ENCODE measurements at places on chromosomes 6 and 20. TPM values are rescaled to one million over a fixed set of nuclear protein-coding genes. Genes with fewer than 3 reads are reported as not detected.

DNA sequence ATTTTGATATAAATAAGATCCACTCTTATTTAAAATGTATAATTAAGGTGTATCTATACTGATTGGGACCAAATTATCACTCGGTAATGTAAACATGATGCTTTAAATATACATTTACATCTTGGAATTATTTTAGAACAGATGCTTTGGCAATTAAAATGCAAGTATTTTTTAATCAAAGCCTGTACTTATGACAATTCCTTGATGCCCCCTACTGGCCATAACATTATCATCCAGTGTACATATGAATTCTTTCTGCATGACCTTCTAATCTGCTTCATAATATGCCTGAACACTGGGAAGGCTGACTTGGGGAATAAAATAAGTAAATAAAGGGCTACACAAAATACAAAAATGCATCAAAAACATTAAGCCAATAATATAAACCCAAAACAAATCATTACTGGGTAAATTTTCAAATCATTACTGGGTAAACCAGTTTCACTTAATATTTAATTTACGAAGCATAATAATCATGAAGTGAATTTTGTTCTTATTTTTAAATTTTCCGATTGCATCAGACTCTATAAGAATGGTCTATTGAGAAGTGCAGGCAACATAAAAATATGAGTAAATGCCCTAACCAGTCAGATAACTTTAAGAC is 65.1 kb downstream of the CGA start:
- H3K27me3 ChIP-seq = no peaks in the 10 kb centered on the region
- H3K27ac ChIP-seq = no peak overlapping the region
- no peaks in the 10 kb centered on the region for H3K4me1 ChIP-seq

The KCNK17 gene
- 5.5 TPM for total RNA-seq

- H3K27ac ChIP-seq = no peak overlapping the region
- H3K36me3 ChIP-seq = no peaks in the 10 kb centered on the region
- H3K4me3 ChIP-seq = no peak overlapping the region
- no peaks in the 10 kb centered on the region for H3K27me3 ChIP-seq
Measured at GRCh38 chr20:23228912-23229311, 121.7 kb upstream of the NXT1 start.

GRCh38 chr6:143673669-143674068 is 4.1 kb upstream of the PHACTR2 start:
- peak; percentile 45 for DNase-seq
- H3K4me3 ChIP-seq = no peak overlapping the region
- H3K27ac ChIP-seq = no peak overlapping the region
- H3K36me3 ChIP-seq = no peaks in the 10 kb centered on the region

DNA sequence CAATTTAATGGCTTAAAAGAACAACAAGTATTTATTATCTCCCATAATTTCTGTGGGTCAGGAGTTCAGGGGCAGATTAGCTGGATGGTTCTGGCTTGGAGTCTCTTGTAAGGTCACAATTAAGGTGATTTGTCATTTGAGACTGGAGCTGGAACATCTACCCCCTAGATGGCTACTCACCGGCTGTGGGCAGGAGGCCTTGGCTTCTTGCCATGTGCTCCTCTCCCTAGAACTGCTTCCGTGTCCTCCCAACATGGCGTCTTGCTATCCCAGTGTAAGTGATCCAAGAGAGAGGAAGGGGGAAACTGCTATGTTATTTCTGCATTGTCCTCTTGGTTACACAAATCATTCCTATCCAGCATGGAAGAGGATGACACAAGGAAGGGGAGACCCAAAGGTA is 210.2 kb upstream of the ECI2 start:
- no peaks in the 10 kb centered on the region for H3K36me3 ChIP-seq
- H3K4me1 ChIP-seq = peaks cover 7% of the 10 kb centered on the region
- H3K27me3 ChIP-seq = no peaks in the 10 kb centered on the region
- no peak overlapping the region for H3K27ac ChIP-seq
- no peak overlapping the region for H3K4me3 ChIP-seq
- DNase-seq = no peak

The PRICKLE4 gene
- 12.1 TPM for total RNA-seq

- no peak overlapping the region for H3K27ac ChIP-seq
- no peaks in the 10 kb centered on the region for H3K36me3 ChIP-seq
- no peaks in the 10 kb centered on the region for H3K27me3 ChIP-seq
- H3K4me3 ChIP-seq = no peak overlapping the region
- no peak for DNase-seq
Measured at GRCh38 chr6:107337191-107337741, 122.1 kb downstream of the PDSS2 start.

The SNAP25 gene
- total RNA-seq = 0.65 TPM

DNA sequence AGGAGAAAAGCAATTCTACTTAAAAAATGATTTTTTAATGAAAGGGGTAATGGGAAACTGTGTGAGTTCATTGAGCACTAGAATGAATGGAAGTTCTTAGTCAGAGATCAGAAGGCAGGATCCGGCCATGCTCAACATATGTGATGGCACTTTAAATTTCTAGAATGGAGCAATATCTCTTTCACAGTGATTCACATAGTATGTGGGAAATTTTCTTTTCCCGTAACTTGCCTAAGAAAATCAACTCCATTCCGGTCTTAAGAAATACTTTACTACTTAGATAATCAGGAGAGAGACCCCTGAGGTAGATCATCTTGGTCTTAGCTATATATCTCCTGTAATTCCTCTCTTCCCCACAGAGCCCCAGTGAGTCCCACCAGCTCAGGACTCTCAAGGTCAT is 131.8 kb downstream of the SCML4 start:
- no peak for DNase-seq
- H3K27me3 ChIP-seq = no peaks in the 10 kb centered on the region
- no peaks in the 10 kb centered on the region for H3K36me3 ChIP-seq
- H3K4me3 ChIP-seq = no peak overlapping the region

- no peaks in the 10 kb centered on the region for H3K4me1 ChIP-seq
- no peak overlapping the region for H3K4me3 ChIP-seq
- no peaks in the 10 kb centered on the region for H3K36me3 ChIP-seq
- no peaks in the 10 kb centered on the region for H3K27me3 ChIP-seq
Measured at GRCh38 chr6:133179481-133179880, 61.7 kb upstream of the EYA4 start.

DNA sequence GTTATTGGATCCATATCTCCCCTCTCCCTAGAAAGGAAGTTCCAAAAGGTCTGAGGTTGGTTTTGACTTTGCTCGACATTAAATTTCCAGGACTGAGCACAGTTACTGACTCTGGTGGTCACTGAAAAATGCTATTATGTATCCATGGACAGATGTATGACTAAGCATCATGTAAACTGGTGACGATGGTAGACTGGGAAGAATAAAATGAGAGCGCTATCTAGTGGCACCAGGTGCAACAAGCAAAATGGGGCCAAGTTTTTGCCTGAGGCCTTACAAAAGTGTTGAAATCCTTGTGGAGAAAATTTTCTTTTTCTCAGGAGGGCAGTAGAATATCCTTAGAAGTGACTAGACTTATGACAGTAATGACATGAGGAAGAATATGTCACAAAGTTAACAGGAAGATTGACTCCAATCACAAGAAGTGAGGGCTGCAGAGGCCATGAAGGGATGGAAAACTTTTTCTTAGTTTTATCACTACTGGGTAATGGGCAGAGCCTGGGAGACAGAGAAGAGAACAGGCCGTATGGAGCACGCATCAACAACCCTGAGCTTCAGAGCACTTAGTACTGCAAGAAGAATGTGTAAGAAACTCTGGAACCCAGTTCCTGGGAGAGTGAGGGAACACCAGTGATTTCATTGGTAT is 88.9 kb upstream of the ELOVL5 start:
- peaks cover 15% of the 10 kb centered on the region for H3K4me1 ChIP-seq
- no peak for DNase-seq
- H3K27ac ChIP-seq = no peak overlapping the region

- DNase-seq = no peak
- peak overlapping the region; percentile 72 for H3K4me3 ChIP-seq
- peaks cover 11% of the 10 kb centered on the region for H3K36me3 ChIP-seq
- H3K27me3 ChIP-seq = no peaks in the 10 kb centered on the region
- peak overlapping the region; percentile 80 for H3K27ac ChIP-seq
- H3K4me1 ChIP-seq = peaks cover 32% of the 10 kb centered on the region
Measured at GRCh38 chr20:58981628-58982364, 740 bp downstream of the NELFCD start.

DNA sequence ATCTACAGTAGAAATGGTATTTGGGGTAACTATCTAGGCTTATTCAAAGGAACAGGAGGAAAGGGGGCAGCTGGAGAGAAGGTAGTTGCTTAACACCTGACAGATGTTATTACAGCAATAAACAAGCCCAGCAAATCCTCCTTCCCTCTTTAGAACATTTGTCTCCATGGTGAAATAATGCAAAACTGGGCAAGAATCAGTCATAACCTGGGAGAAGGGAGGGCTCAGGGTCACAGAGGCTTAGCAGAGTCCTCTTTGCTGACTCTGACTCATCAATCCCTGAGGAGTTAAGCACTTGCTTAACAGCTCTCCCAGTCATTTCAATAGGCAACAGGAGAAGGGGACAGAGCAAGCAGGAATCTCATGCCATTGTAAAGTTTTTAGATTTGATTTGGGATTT is 230.3 kb downstream of the IBTK start:
- H3K27me3 ChIP-seq = no peaks in the 10 kb centered on the region
- peaks cover 30% of the 10 kb centered on the region for H3K4me1 ChIP-seq
- DNase-seq = no peak

DNA sequence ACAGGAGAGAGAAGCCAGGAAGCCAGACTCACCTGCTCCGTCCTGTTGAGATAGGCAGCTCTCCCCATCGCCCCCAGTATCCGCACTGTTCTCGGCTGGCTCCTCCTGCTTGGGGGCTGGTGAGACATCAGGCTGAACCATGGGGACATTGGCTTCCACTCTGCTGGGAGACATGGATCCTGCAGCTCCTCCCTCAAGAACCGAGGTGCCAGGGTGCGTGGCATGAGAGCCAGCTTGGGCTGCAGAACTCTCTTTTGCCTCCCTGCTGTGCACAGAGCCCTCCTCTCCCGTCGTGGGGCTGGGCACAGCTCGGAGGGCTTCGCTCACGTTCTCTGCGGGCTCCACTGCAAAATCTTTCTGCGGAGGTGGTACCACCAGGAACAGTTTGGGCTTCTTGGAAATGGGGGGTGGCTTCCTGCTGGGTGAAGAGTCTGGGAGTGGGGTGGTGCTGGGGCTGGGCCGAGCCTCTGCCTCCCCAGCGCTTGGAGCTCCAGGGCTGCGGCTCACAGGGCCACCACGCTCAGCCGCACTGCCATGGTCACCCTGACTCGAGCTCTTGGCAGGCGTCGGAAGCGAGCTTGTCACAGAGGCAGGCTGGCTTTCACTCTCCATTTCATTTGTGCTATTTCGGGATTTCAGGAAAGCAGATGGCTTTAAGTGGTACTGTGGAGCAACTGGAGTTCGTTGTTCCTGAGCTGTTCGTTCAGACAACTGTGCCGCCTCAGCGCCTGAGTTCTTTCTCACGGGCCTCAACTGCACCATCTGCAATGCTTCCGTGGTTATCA is 26.5 kb downstream of the HEBP2 start:
- no peak overlapping the region for H3K4me3 ChIP-seq
- H3K27me3 ChIP-seq = no peaks in the 10 kb centered on the region
- no peak for DNase-seq
- no peak overlapping the region for H3K27ac ChIP-seq
- peaks cover 37% of the 10 kb centered on the region for H3K36me3 ChIP-seq
- peaks cover 27% of the 10 kb centered on the region for H3K4me1 ChIP-seq

The MLIP gene
- not detected for total RNA-seq

DNA sequence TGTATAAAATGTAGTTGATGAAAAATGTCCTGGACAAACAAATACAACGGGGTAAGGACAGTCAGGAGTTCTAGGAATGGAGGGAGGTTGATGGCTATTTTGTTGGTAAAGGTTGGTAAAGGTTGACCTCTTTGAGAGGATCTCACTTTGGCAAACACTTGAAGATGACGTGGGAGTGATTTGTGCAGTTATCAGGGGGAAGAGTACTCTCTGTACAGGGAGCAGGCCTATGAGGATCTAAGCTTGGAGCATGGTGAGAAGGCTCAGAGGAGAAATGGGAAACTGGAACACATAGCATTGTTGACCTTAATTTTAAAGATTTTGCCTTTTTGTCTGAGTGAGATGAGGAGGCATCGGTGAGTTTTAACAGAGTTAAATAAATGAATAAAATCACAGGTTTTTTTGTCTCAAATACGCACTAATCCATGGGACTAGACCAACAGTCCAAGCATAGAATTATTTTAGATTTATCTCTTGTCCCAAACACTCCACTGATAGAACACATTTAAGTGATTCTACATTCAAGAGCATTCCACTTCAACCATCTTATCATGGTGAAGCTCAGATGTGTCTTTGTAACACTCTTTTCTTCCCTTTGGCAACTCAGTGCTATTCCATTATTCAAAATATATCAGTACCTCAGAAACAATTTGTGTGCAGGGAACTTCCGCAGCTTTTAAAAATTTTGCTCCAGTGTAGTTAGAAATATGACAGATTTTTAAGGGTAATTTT is 5.7 kb downstream of the LAMA2 start:
- no peaks in the 10 kb centered on the region for H3K36me3 ChIP-seq
- H3K27me3 ChIP-seq = no peaks in the 10 kb centered on the region
- H3K27ac ChIP-seq = no peak overlapping the region
- H3K4me1 ChIP-seq = no peaks in the 10 kb centered on the region

DNA sequence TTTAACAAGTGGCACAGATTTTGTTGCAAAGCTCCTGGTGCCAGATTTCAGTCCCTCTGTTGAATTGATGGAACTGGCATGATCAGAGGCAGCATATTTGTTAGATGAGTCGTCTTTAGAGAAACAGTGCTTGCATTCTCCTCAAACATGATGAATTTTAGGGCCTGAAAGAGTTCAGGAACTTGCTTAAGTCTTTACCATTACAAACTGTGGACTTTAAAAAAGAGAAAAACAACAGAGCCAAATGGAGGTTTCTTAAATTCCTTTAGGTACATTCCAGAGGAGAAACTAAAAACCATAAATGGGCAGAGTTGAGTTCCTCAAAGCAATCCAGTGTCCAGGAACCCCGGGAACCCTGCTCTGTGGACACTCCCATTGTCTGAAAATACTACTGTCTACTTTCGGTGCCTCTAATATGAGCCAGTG is 2.5 kb downstream of the GTF2H5 start:
- no peak overlapping the region for H3K27ac ChIP-seq
- no peak for DNase-seq
- no peak overlapping the region for H3K4me3 ChIP-seq
- peaks cover 16% of the 10 kb centered on the region for H3K4me1 ChIP-seq
- H3K27me3 ChIP-seq = no peaks in the 10 kb centered on the region

DNA sequence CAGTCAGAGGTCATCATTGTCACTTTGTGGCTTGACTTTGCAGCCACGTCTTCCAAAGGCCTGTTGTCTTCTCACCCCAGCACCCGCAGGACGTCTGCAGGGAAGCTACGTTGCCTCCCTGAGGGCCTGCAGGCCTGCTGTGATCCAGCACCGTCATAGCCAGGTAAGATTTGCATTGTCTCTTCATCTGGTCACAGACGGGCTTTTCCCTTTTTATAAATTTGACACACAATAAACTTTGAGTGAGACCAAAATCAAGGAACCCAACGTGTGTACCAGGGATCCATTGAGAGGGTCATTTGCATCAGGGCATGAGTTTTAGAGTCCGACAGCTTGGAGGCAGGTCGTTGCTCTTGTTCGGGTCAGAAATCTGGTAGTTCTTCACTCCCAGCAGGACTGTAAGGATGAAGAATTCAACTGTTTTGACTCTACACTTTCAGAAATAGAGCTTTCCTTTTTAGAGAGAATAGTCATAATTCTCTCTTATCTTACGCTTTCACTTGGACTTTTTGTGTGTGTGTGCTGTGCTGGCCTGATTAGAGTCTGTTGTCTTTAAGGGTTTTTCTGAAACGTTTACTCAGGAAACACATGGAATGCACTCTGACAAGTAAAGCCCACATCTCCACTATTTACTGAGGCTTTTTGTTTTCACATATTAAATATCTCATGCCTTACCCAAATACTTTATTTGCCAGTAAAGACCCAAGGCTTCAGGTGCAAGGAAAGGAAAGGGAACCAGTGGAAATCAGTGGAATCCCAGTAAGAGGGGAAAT is 177.2 kb upstream of the TAB2 start:
- H3K27ac ChIP-seq = peak overlapping the region; percentile 62
- DNase-seq = no peak
- H3K27me3 ChIP-seq = no peaks in the 10 kb centered on the region
- no peak overlapping the region for H3K4me3 ChIP-seq
- peaks cover 7% of the 10 kb centered on the region for H3K4me1 ChIP-seq
